Thoracic aorta (tissue), 2 donors: ENCODE measurements at places on chromosomes 4 and X.

GRCh38 chrX:39907964-39908661 is 189.6 kb downstream of the BCOR start:
- peak; percentile 53 for DNase-seq

DNA sequence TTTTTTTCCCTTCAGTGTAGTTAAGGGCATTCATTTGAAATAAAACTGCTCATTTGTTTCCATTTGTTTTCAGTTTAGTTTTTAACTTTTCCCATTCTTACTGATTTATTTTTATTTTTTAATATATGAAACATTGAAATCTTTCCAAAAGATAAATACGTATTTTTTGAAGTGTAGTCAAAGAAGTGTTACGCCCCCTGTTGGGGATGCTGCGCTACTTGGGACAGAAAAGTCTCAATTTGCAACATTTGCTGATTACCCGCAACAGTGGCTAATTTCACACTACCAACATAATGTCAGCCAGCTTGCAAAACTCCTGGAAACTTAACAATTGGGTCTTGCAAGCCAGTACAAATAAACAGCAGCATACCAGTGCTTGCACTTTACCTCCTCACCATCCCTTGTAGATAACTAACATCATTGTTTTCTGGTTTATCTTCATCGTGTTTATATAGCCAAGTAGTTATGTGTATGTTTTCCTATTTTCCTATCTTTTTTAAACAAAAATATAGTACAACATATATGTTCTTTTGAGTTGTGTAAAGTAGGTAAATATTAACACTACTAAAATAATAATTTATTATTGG is 158.6 kb downstream of the STPG2 start:
- DNase-seq: no peak

DNA sequence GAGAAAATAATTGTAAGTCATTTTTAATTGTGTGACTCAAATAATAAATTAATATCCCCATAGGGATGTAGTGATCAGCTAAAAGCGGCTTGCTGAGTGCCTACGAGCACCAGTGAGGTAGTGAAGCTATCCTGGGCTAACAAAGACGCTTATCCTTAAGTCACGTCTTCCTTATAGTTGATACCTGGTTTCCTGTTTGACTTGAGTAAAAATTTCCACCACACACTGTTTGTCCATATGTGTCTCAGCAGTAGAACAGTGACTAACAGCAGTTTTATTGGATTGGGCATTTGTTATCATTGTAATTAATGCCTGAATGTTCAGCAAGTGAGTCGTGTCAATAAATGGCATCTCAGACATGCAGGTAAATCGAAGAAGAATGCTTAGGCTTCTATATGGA is 241.1 kb downstream of the GRXCR1 start:
- no peak for DNase-seq

GRCh38 chr4:64545593-64545992 is 136.3 kb upstream of the TECRL start:
- DNase-seq: no peak

GRCh38 chr4:183392377-183392776 is 52.1 kb upstream of the CDKN2AIP start:
- DNase-seq: no peak

DNA sequence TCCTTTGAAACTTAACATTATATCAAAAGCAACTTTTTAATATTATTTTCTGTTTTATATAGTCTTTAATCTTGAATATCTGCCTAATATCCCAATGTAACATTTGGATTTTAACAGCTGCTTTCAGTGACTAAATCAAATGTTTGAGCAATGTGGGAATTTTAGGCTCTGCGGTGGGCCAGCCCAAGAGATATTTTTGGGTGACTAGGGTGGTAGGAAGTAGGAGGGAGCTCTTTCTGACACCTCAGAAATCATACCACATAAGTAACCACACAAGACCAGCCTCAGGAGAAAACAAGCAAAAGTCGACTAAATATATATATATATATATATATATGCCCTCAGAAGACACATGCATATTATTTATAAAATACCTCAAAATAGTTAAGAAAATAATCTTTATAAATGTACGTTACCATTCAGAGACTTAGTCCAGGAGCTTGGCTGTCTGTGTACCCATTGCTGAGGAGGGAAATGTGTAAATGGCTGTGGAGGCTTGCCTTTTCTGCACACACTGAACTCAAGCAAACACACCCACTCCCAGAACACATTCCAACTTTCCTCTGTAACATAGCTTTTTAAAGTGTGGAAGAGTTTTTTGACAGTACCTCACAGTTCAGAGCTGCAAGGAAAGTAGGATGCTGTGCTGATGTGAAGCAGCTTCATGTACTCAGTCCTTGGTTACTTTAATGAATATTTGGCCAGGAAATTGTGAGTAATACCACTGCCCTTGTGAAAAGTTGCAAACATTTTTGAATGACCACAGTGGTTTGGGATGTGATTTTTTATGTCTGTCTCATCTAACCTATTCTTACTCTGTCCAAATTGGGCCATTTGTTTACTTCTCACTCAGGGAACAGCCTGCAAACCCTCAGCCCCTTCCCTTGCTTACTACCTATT is at the start of gene RTL3:
Gene RTL3 (minus strand): TSS at position 484 of the 900 bp plus-strand sequence. CDS start 908 bp downstream, outside the sequence.
- no peak for DNase-seq

DNA sequence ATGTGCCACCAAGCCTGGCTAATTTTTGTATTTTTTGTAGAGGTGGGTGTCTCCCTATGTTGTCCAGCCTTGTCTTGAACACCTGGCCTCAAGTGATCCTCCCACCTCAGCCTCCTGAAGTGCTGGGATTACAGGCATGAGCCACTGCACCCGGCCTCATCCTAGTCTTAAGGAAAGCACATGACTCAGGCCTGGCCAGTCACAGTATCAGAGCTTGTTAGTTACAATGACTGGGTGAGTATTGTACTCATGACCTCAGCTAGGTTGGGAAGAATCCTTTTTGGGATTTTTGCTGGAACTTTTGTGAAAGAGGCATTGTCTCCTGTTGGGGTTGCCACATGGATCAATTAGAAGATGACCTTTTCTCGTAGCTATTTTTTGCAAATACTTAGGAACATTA is 292.8 kb downstream of the RAPGEF2 start:
- DNase-seq: no peak

GRCh38 chr4:155383541-155383940 is 6.8 kb upstream of the MAP9 start:
- DNase-seq: no peak

- no peak for DNase-seq
Observed at GRCh38 chrX:12956704-12957534, 18.0 kb upstream of the TMSB4X start.

DNA sequence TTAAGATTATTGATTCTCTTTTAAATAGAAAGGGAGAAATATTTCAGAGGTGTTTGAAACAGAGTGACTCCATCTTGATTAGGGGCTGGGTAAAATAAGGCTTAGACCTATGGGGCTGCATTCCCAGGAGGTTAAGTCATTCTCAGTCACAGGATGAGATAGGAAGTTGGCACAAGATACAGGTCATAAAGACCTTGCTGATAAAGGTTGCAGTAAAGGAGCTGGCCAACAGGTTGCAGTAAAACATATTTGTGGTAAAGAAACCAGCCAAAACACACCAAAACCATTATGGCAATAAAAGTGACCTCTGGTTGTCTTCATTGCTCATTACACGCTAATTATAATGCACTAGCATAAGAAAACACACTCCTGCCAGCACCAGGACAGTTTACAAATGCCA is 165.0 kb downstream of the SPIN4 start:
- no peak for DNase-seq

- no peak for DNase-seq
Observed at GRCh38 chr4:67355806-67356205, 189.5 kb downstream of the CENPC start.

DNA sequence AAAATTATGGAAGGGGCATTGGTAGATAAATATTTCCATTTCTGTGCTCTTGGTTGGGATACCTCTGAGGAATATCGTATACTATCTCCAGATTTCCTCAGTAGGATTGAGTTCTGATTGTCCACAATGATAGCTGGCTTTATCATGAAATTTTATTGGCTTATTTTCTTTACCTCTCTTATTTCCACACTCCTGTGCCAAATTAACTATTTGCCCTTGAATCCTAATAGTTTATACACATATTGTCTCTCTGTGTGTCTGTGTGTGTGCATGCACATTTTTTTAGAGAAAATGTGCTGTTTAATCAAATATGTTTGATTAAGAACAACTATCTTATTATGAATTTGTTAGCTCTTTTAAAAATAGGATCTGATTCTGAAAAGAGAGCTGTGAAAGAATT is 271.6 kb downstream of the DTHD1 start:
- no peak for DNase-seq

DNA sequence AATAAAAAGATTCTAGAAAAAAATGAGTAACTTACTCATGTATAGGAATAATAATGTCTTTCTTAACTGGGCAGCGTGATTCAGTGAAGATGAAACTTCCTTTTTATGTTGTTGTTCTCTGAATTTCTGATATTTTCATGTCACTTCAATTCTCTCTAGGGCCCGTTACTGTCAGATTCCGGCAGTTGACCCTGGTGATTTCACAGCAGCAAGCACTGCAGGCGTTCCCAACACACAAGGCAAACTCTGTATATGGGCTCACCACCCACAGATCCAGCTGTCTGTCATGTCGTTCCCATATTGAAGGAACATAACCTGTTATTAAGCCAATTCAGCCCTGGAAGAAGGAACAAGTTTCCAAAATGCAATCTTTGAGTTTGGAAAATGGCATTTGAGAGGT is 288.3 kb upstream of the GALNTL6 start:
- DNase-seq: no peak
